ENCODE measurements at places on chromosomes 3 and 15. TPM values are rescaled to one million over a fixed set of nuclear protein-coding genes. Genes with fewer than 3 reads are reported as not detected.

DNA sequence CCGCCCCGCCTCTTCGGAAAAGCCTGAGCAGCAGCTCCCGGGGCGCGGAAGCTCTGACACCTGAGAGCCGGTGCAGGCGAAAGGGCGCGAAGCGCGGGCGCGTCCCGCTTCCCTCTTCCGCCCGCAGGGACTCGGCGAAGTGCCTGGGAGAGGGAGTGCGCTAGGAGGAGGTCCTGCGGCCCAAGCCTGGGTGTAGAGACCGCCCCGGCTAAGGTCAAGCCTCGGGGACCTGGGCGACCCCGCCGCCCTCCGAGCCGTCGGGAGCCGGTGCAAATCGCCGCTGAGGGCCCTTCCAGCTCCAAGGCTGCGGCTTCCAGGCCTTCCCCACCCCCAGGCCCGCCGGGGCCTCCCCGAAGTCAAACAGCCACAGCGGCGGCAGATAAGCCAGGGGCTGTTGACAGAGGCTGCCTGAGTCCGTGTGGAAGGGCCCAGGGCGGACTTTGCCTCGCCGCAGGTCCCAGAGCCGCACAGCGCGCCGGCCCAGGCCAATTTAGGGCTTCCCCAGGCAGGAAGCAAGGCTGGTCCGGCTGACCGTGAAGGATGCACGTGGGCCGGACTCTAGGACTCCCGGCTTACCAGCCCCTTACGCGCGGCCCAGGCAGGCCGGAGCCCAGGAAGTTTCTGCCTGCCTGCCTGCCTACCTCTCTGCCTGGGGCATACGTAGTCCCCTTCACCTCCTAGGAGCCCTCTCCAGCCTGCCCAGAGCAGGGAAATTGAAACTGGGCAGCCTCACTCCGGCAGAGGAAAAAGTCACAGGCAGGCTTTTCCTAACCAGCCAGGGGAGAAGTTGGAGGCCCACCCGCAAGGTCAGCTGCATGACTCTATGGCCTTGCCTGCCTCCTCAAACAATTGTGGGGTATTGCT is 2.3 kb downstream of the ITPKA start:
- no peak for DNase-seq

DNA sequence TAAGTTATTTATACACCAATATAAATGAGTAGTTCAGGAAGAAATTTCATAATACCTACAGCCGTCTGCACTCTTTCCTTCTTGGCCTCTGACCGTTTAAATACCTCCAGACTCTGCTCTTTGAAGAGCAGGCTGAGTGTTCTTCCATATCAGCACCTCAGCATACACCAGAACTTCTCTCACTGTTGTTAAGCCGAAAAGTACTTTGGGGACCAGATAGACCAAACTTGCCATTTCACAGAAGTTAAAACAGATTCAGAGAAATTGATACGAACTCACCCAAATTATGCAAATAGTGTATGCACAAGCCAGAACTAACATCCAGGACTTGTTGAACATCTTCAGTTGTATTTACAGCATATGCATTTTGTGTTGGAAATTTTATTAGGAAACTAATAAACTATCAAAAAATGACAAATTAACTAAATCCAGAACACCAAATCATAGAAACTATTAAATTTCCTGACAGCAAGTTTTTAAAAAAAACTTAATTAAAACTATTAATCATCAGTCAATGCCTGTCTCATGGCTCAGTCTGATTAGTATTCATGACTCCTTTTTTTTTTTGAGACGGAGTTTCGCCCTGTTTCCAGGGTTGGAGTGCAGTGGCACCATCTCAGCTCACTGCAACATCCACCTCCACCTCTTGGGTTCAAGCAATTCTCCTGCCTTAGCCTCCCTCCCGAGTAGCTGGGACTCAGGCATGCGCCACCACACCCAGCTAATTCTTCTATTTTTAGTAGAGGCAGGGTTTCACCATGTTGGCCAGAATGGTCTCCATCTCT is 24.1 kb downstream of the CGGBP1 start:
- no peak for DNase-seq

GRCh38 chr15:29094711-29095110 is 174.9 kb downstream of the NSMCE3 start:
- no peak for DNase-seq

DNA sequence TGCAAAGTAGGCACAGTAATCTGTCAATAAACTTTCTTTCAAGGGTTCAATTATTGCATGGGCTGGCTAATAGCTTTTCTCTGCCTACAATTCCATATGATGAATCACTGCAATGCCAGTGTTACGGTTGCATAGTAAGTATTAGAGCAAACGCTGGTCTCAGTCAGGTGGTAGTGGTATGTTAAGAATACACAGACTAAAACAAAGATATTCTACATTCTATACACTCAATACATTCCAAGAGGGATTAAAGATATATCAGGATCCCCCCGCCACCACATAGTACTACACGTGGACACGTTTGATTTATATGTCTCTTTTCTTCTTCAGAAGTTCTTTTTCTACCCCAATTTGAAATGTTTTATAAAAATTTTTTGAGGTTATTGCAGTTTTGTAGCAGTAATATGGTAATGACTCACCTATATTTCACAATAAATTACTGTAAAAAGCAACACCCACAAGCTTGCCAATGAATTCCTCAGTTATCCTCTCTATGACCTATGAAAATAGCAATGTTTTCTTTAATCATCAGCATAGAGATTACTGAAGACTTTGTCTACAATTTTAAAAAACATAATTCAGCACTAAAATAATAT is 68.2 kb downstream of the CD200R1L start:
- DNase-seq, result peak; percentile 88

DNA sequence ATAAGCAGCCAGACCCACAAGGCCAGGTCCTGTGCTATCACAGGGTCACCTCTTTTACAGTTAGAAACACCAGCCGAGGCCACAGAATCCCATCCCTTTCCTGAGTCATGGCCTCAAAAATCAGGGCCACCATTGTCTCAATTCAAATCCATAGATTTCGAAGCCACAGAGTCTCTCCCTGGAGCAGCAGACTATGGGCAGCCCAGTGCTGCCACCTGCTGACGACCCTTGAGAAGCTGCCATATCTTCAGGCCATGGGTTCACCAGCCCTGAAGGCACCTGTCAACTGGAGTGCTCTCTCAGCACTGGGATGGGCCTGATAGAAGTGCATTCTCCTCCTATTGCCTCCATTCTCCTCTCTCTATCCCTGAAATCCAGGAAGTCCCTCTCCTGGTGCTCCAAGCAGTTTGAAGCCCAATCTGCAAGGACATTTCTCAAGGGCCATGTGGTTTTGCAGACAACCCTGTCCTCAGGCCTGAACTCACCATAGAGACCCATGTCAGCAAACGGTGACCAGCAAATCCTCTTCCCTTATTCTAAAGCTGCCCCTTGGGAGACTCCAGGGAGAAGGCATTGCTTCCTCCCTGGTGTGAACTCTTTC is 39.6 kb downstream of the TGM4 start:
- DNase-seq, result peak; percentile 72

- no peak for DNase-seq
Measured at GRCh38 chr15:70783041-70783440, 19.7 kb upstream of the UACA start.

DNA sequence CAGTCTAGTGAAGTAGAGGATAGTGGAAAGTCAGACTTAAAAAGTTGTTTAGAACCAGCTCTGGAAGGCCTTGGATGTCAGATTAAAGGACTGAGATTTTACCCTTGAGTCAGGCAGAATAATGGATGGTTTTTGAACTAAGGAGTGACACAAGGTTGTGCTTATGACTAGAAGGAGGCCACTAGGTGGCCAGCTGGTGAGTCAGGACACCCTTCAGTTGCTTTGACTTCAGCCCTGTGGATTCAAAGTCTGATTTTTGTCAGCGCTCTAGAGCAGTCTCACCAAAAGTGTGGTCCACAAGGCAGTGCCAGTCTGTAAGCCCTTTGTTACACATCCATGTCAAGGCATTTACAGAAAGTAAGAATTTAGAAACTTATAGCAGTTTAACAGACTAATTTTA is 3.8 kb upstream of the GABPB1 start:
- DNase-seq, result peak; percentile 45

GRCh38 chr3:169389925-169390253 is 273.6 kb downstream of the MECOM start:
- DNase-seq, result no peak

- no peak for DNase-seq
Measured at GRCh38 chr3:124745756-124746155, 15.5 kb downstream of the UMPS start.

DNA sequence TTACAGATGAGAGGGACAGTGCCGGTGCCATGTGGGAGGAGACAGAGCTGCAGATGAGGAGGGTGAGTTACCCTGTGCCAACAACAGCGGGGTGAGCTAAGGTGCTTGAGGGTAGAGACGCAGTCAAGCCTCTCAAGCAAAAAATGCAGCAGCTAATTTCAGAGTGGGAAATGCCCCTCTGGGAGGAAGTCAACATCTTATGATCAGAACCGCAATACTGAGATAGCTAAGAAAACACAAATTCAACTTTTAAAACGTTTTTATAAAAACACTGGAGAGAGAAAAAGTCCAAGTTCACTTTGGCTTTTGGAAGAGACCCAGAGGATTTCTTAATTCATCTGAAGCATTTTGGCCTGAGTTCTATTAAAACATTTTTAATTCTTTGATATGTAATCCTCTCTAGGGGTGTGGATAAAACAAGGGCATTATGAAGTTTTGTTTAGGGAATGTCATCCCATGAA is 319.2 kb downstream of the SLC9A9 start:
- DNase-seq, result no peak

GRCh38 chr3:131072845-131073244 is 46.2 kb downstream of the NEK11 start:
- peak; percentile 32 for DNase-seq

GRCh38 chr3:156747046-156747445 is 72.7 kb downstream of the TIPARP start:
- no peak for DNase-seq

GRCh38 chr3:74648107-74648506 is 33.6 kb upstream of the CNTN3 start:
- no peak for DNase-seq

- no peak for DNase-seq
Measured at GRCh38 chr15:70016511-70016994, 81.2 kb downstream of the TLE3 start.

GRCh38 chr3:9864200-9864927 is 15.7 kb downstream of the CIDEC start:
- DNase-seq, result peak; percentile 96

GRCh38 chr15:85027033-85027380 is 45.4 kb downstream of the PDE8A start:
- DNase-seq, result peak; percentile 30

DNA sequence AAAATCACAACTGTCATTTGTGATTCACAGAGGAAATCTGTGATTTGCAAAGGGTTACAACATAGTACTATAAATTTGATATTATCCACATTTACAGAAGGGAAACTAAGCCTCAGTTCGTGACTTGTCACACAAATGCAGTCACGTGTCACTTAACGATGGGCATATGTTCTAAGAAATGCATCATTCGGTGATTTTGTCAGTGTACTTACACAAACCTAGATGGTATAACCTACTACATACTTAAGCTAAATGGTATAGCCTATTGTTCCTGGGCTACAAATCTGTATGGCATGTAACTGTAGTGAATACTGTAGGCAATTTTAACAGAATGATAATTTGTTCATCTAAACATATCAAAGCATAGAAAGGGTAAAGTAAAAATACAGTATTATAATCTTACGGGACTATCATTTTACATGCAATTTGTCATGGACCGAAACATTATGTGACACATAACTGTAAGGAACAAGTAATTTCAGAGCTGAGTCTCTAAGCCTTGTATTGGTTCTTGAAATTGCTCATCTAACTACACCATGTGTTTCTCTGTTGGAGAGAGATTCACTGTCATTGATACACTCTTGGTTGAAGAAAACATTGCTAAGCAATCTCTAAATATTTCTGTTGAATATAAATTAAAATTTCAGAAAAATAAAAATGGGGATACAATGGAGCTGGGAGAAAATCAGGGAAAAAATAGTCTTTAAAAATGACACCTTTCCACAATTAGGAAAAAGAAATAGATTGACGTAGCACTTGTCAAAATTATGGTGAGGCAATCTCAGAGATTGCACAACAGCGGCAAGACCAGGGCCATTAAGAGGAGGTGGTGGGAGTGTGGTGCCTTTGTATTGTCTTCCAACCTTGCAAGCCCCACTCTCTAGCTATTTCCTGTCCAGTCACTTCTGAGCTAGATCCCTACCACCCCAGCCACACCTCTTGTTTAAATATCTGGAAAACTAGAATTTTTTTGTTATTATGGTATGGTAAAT is 645.8 kb upstream of the TBL1XR1 start:
- no peak for DNase-seq

DNA sequence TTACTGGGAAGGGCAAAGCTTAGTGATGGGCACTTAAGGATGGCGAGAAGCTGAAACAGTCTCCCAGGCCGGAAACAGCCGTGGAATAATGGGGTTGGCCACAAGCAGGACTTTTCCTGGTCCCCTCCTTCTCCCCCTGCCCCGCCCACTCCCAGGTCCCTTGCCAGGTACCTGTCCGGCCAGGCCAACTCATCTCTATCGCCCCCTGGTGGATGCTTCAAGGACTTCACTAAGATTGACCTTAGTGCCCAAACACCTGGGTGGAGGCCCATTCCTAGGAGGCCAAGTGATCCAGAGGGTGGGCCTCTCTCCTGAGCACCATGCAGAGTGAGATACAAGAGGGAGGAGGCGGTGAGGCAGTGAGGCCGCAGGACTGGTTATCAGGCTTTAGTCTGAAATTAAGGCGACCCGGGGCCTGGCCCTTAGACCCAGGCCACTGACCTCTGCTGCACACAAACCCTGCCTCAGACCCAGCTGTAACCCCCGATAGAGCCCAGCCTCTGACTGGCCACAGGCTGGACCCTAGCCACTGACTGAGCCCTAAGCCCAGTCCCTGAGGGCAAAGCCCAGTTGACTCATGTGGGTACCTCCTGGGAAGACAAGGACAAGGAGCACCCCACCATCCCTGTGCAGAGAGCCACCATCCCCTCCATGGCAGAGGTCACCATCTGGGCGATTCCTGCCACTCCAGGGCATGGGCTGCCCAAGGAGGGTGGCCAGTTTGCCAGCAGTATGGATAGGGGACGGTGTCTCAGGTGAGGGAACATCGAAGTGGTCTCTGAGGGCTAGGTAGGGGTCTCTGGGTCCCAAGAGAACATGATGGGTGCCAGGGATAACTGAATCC is 37.6 kb downstream of the VIPR1 start:
- peak; percentile 26 for DNase-seq

GRCh38 chr3:72448375-72448823 is 399.8 kb downstream of the SHQ1 start:
- DNase-seq, result no peak

The BMF gene
- 10.0 TPM for total RNA-seq

The PLA1A gene
- not detected for total RNA-seq

The SKOR1 gene
- not detected for total RNA-seq

The DMXL2 gene
- total RNA-seq, result 56.1 TPM

The LRRC31 gene
- total RNA-seq, result not detected

The MUSTN1 gene
- total RNA-seq, result not detected

The GOLGA8N gene
- 2.6 TPM for total RNA-seq
